ENCODE measurements at places on chromosomes 11 and 22.

GRCh38 chr22:31337178-31337577, 9.0 kb downstream of the PATZ1 start:
- DNase-seq, result peak; percentile 64

DNA sequence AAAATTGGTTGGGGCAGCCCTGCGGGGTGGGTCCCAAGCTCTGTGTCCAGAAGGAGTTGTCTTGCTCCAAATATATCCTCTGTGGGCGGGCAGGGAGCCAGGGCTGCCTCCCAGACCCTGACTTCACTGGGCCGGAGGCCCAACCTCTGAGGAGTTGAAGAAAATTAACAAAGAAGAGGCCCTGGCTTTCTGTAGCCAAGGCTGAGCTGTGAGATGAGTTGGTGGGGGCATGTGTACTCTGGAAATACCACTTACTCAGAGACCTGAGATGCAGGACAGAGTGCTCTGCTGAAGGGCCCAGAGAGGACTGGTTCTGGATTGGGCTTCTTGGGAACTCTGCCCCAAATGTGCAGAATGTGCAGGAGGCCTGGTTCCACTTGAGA, 96.3 kb downstream of the SWAP70 start:
- no peak for DNase-seq

GRCh38 chr11:63599211-63600122, 14.8 kb downstream of the PLAAT3 start:
- DNase-seq, result no peak

DNA sequence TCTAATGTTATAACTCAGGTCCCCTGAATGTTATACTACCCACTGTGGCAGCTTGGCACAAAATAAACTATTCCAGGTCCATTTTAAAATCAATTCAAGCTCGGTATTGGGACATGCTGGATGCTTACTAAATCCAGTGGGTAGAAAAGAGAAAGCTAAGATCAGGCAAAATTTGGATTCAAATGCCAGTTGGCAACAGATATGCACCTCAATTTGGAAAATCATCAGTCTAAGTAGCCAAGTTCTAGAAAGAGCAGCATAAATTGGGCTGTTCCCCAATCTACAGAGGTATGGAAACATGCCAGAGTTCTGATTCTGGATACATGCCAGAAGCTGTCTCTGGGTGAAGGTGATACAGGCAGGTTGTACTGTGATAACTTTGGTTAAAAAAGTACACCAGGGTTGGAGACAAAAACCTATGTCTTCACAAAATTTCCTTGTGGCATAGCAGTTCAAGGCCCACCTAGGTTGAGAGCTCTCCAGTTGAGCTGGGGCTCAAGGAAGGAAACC, 427.8 kb downstream of the LRRC4C start:
- DNase-seq, result no peak

- no peak for DNase-seq
These were observed 99.1 kb downstream of the GAB2 start for GRCh38 chr11:78318321-78319114.

GRCh38 chr11:18705651-18706281, 7.2 kb downstream of the TMEM86A start:
- DNase-seq, result peak; percentile 33

Data from activated naive CD8-positive, alpha-beta T cell treated with anti-CD3 and anti-CD28 coated beads, Interleukin-2, amount 50 U/mL, for 24 hours (primary cell).